Muscle of leg (tissue), 16 donors: ENCODE measurements at places on chromosomes 2 and 18. TPM values are rescaled to one million over a fixed set of nuclear protein-coding genes. Genes with fewer than 3 reads are reported as not detected.

Gene EVX2
- 0.18 TPM for total RNA-seq

Gene HRH4
- total RNA-seq, result 0.09 TPM

GRCh38 chr2:42648796-42649195 lies 80.4 kb downstream of the MTA3 start:
- DNase-seq, result no peak

GRCh38 chr2:225052703-225053102 lies 10.4 kb upstream of the DOCK10 start:
- no peak for DNase-seq

DNA sequence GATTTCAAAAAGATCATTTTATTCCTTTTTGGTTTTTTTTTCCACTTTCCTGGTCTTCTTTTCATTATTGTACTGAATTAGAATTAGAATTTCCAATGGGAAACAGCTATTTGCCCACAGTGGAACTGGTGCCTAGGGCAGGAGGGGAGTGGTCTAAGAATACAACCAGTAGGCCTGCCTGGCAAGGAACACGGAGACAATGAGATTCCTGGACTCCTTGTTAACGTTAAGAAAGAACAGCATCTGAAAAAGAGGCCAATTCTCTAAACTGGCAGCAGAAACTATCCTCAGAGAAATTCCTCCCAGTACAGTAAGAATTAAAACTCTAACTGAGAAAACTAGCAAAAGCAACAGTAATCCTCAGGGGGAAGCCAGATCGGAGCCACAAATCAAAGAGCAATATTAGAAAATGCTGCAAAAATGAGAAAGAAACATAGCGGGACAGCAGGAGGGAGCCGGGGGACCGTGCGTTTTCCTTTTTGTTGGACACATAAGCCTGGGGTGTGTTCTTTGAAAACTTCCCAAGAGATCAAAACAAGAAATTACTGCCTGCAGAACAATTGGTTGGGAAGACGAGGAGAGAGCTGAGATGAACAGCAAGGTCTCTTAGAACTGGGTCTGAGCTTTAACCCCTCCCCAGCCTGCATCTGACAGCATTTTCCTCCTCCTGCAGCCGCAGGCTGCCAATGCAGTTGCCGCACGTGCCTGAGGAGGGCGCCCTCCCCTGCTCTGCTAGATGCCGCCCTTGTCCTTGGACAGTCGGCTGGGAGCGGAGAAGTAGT lies 776.0 kb downstream of the TSN start:
- peak; percentile 94 for DNase-seq
